RPMI8226 (cell line): ENCODE measurements at places on chromosomes 4 and X.

- no peak for DNase-seq
These were observed 4.8 kb downstream of the LRP2BP start for GRCh38 chr4:185390941-185391340.

GRCh38 chr4:2663275-2663674, 92.9 kb downstream of the TNIP2 start:
- no peak for DNase-seq

DNA sequence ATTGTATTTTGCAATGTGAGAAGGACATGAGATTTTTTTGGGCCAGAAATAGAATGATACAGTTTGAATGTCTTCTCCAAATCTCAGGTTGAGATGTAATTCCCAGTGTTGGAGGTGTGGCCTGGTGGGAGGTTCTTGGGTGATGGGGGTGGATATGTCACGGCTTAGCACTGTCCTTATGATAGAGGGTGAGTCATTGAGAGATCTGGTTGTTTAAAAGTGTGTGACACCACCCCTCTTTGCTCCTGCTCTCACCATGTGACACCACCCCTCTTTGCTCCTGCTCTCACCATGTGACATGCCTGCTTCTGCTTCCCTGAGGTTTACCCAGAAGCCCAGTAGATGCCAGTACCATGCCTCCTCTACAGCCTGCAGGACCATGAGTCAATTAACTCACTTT, 1226.9 kb downstream of the PCDH7 start:
- no peak for DNase-seq

GRCh38 chrX:150167482-150168324, 195.4 kb upstream of the MAMLD1 start:
- no peak for DNase-seq

- no peak for DNase-seq
These were observed 106.2 kb downstream of the TMA16 start for GRCh38 chr4:163600727-163601126.

- DNase-seq: no peak
These were observed 19.9 kb downstream of the MAGT1 start for GRCh38 chrX:77875372-77875771.

DNA sequence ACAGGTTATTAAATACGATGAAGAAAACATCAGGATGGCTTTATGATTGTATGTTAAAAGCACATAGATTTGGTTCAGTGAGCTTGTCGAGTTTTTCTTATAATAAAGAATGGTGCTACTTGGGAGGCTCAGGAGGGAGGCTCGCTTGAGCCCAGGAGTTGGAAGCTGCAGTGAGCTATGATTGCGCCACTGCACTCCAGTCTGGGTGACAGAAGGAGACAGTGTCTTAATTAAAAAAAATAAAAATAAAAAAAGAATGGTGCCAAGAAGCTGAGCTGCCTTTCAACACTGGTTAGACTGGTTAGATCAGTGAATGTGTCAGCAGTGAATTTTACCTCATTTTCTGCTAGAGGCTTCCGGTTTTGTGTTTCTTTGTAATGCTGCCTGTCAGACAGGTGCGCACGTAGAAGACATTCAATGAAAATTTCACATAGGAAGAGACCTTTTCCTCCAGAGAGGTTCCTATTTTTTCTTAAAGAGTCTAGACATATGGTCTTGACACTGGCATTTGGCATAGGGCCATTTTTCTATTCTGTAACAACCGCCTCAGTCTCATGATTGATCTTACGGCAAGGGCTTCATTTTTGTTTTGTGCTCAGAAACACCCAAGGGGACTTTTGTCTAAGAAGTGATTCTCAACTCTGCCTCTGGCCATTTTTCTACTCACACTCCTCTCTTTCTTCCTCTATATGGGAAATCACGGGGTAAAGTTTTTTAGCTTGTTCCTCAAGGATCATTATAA, 15.0 kb upstream of the ARSF start:
- peak; percentile 20 for DNase-seq

GRCh38 chr4:42119886-42120285, 32.6 kb downstream of the BEND4 start:
- no peak for DNase-seq

- DNase-seq: peak; percentile 42
These were observed 731 bp downstream of the BRWD3 start for GRCh38 chrX:80808881-80809411.

DNA sequence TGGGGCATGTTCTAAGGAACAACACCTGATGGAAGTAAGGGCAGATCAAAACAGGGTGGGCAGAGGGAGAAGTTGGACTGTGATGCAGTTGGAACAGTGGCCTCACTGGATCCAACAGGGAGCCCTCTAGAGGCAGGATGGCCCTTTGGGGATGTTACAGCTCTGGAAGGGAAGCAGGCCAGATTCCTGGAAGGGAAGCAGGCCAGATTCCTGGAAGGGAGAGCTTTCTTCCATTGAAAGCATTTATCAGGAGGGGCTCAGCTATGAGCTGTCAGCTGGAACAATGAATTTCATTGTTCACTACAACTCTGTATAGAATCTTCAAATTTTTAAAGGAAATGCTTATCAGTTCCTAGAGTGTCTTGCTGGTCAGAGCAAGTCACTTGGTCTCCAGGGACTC, 17.7 kb downstream of the IL15 start:
- no peak for DNase-seq

- no peak for DNase-seq
These were observed 12.7 kb upstream of the SPCS3 start for GRCh38 chr4:176306837-176307665.

DNA sequence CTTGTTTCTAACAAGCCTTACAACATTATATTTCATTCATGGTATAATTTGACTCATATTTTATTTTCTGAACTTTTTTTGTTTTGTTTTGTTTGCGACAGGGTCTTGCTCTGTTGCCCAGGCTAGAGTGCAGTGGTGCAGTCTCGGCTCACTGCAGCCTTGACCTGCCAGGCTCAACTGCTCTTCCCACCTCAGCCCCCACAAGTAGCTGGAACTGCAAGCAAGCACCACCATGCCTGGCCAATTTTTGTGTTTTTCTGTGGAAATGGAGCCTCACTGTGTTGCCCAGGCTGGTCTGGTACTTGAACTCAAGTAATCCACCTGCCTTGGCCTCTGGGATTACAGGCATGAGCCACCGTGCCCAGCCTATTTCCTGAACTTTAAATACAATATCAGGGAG, 42.5 kb downstream of the GRID2 start:
- DNase-seq: no peak

DNA sequence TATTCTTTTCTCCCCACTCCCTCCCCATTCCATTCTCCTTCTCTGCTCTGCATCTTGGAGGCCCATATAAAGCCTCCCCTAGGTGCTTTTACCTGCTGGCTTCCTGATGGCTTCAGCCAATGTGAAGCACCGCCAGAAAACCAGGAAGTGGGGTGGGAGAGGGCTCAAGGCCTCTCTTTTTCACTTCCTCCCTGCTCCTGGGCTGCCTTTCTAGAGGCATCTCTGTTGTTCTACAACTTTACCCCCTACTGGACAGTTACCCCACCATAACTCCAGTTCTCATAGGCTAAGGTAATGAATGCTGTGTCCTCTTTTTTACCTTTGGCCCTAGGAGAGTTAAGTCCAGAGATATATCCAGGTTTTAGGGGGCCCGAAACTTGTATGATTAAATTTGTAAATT, 62.4 kb upstream of the PPARGC1A start:
- DNase-seq: peak; percentile 4

- DNase-seq: peak; percentile 81
These were observed 609 bp upstream of the SLC25A6 start for GRCh38 chrX:1392376-1393068.

DNA sequence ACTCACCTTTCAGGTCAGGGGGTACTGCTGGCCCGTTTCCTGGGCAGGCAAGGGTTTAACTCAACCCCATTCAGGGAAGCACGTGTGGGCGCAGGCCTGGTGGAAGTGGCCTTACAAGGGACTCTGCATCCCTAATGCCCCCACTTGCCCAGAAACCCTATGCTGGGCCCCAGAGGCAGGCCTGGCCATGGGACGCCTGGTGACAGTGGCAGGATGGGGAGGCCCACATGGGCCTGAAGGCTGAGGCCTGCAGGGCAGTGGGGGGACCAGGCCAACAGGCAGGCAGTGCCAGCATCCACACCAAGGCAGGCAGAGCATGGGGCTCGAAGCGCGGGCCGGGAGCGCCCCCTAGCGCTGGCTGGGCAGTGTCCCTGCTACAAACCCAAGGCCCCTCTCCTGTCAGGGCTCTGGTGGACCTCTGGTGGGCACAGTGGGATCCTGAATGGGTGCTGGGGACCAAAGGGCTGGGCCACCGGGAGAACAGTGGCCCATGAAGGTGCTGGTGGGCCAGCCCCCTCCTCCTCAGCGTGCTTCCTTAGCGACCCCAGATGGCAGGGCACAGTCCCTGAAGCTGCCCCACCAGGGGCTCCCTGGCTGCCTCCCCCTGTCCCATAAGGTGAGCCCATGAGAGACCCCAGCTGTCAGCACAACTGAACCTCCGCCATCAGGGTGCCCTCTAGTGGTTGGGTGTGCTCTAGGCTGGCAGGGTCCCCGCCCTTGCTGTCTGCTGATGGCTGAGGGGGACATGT, 16.8 kb downstream of the FGFR3 start:
- DNase-seq: peak; percentile 63

DNA sequence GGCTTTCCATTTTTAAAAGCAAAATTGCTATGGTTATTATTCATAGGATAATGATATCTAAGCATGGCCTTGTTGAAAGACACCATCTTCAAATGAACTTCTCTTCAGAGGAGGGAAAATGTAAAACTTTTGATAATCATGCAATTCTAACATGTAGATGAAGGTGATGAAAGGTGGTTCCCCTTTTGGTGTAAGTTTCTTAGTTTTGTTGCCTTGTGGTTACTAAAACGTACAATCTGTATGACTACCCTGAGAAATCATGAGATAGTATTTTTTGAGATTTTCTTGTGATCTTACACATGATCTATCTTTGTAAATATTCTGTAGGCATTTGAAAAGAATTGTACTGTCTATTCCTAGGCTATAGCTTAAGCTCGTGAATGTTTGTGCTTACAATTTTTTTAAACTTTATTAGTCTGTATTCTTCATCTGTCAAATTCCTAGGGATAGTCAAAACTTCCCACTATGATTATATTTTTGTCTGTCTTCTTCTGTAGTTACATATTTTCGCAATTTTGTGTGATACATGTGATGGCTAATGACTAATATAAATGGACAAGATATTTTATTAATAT, 47.5 kb downstream of the PTPN13 start:
- DNase-seq: no peak

DNA sequence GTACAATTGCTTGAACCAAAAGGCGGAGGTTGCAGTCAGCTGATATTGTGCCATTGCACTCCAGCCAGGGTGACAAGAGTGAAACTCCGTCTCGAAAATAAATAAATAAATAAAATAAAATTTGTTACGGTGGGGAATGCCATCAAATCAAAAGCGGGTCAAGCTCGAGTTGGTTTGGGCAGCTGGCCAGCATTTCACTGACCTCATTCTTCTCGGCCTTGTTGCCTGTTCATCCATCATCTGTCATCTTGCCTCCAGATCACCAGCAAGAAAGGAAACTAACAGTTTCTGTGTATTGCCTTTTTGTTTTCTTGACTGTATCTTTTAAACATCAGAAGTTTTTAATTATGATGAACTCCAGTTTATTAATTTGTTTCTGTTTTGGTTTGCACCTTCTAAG, 31.5 kb upstream of the KLHL2 start:
- no peak for DNase-seq

- no peak for DNase-seq
These were observed 224.2 kb downstream of the AFAP1 start for GRCh38 chr4:7715271-7716009.

GRCh38 chrX:47877327-47877726, 40.6 kb downstream of the ZNF81 start:
- peak; percentile 78 for DNase-seq

- DNase-seq: no peak
These were observed 19.8 kb upstream of the CCDC149 start for GRCh38 chr4:24932515-24933225.

GRCh38 chr4:53682196-53682595, 90.9 kb upstream of the LNX1 start:
- no peak for DNase-seq

- DNase-seq: no peak
These were observed 10.1 kb downstream of the IDS start for GRCh38 chrX:149494844-149495565.

GRCh38 chr4:188680004-188680666, 540.9 kb downstream of the TRIML1 start:
- DNase-seq: no peak

GRCh38 chr4:140158365-140159030, 4.5 kb upstream of the MAML3 start:
- peak; percentile 24 for DNase-seq

DNA sequence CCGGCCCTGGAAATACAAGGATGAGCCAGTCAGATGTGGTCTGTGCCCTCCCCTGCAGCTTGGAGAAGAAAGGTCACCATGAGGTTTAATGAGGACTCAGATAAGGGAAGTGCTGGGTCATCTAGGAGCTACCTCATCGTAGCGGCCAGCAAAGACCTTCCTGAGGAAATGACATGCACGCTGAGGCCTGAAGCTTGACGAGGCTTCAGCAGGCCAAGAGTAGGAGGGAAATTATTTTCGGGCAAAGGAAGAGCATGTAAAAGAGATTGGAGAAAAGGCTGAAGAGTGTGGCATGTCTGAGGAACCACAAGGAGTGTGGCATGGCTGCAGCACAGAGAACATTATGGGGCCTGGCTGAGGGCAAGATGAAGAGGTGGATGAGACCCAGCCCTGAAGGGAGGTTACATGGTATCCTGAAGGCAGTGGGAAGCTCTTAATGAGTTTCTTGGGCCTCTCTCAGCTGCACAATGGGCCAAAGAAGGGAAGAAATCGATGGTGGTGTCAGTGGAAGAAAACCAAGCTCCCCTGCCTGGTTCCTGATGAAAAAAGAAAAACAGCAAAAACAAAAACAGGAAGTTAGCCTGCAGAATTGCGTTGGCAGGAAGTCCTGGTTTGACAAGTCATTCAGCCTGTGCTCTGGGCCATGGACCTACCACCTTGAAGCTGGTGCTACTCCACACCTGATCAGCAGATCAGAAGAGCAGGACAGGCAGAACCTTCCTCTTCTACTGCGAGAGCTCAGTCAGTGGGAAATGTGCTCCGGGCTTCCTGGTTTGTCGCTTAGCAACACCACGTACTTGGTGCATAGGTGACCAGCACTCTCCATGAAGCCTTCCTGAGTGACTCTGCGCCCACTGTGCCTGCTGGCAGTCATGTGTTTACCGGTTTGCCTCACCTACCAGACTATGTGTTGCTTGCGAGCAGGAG, 134.5 kb upstream of the KLF3 start:
- peak; percentile 50 for DNase-seq

DNA sequence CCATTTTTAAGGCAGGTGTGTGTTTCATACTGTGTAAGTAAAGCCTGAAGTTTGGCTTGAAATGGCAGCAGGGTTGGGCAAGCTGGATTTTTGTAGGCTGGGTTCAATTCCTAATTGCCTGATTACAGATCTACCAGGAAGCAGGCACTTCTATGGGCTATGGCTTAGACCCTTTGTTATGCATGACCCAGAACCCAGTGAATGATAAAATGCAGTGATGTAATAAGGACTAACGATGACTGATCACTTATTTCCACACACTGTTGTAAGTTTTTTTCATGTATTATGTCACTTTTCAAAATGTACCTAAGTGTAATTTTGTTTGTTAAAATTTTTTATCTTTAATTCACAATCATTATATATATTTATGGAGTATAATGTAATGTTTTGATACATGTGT, 8.6 kb downstream of the LANCL3 start:
- DNase-seq: no peak
